Lower lobe of right lung (tissue), 2 donors: ENCODE measurements at places on chromosomes 3 and 15. TPM values are rescaled to one million over a fixed set of nuclear protein-coding genes. Genes with fewer than 3 reads are reported as not detected.
A peak's percentile ranks its signal among the peaks of the same experiment; 100 is the strongest.

- H3K27me3 ChIP-seq = no peaks in the 10 kb centered on the region
- H3K36me3 ChIP-seq = no peaks in the 10 kb centered on the region
- no peak overlapping the region for H3K4me3 ChIP-seq
- no peak for DNase-seq
- no peaks in the 10 kb centered on the region for H3K4me1 ChIP-seq
Measured at GRCh38 chr3:17032407-17033034, 147.8 kb downstream of the PLCL2 start.

DNA sequence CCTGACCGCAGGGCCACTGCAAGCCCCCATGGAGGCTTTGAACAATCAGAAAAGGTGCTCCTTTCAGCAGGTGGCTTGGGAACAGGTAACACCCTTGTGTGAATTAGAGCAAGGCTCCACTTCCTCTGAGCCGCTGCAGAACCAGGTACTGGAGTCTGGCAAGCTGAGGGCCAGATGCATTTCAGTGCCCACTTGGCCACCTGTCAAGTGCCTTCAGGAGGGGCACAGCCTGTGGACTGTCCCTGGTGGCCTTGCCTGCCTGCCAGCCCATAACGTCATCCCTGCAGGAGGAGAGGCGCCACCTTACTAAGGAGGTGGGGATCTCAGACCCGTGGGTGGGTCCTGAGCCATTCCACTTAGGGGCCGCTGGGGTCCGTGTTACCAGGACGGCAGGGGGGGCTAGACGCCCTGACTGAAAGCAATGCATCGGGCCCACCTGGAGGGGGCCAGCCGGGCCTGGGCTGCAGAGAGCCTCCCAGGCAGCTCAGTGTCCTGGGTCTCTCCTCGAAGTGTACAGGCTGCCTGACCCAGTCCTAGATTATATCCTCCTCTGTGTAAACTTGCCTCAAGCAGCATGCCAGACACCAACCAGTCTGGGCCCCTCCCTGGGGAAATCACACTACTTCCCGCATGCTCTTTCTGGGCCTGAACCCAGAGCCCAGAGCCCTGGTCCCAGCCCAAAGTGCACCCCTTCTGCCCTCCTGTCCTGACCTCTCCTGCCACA lies 16.1 kb downstream of the SPTBN5 start:
- H3K27me3 ChIP-seq = peaks cover 10% of the 10 kb centered on the region
- peaks cover 14% of the 10 kb centered on the region for H3K4me1 ChIP-seq
- no peak overlapping the region for H3K4me3 ChIP-seq

DNA sequence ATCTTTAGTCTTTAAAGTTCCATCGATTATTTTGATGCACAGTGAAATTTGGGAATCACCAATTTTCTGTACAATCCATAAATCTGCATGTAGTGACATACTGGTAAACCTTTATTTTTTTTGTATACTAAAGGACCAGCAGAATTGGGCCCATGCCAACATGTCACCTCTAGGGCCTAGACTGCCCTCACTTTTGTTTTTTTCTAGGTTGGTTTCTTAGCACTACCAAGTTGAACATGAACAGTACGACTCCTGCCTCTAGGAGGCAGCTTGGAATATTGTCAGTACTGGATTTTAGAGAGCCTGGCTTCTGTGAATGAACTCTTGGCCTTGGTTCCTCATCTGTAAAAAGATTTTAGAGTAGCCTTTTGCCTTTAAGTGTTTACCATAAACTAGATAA lies 32.3 kb downstream of the NKIRAS1 start:
- no peak overlapping the region for H3K4me3 ChIP-seq
- H3K36me3 ChIP-seq = no peaks in the 10 kb centered on the region
- peaks cover 10% of the 10 kb centered on the region for H3K4me1 ChIP-seq
- H3K27me3 ChIP-seq = no peaks in the 10 kb centered on the region
- no peak for DNase-seq

DNA sequence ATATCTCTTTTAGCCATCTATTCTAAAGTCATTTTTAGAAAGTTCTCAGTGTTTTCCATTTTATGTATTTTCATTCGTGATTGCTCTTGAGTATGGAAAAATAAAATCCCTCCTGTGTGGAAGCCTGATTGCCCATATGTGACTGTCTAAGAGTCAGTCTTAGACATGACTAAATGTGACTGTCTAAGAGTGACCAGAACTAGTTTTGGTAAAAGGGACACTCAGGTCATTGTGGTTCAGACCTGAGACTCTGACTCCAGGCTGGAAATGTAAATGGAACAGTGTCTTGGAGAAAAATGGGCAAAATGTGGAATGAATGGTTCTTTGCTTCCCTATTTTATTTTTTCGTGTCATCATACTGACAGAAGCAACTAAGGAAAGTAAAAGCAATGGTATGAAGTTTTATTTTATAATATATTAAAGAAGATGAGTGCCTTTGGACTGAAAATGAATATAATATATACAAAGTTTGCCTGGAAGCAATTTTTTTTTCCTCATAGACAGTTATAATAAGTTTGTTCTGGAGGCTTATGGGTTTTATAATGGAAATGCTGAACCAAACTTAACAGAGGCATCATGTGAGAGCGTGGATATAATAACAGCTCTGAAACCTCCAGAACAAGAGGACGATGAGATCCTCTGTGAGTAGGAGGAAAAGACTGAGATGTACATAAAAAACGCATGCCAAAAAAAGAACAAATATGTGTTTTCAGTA lies 264.4 kb downstream of the ZPLD1 start:
- H3K27ac ChIP-seq = no peak overlapping the region
- H3K4me3 ChIP-seq = no peak overlapping the region
- no peaks in the 10 kb centered on the region for H3K4me1 ChIP-seq
- DNase-seq = no peak
- no peaks in the 10 kb centered on the region for H3K36me3 ChIP-seq

GRCh38 chr3:13785853-13786436 lies 93.9 kb downstream of the WNT7A start:
- H3K4me1 ChIP-seq = no peaks in the 10 kb centered on the region
- no peaks in the 10 kb centered on the region for H3K36me3 ChIP-seq
- peak; percentile 4 for DNase-seq
- H3K27me3 ChIP-seq = no peaks in the 10 kb centered on the region
- H3K4me3 ChIP-seq = no peak overlapping the region

GRCh38 chr15:57680021-57680420 lies 26.5 kb upstream of the POLR2M start:
- H3K27ac ChIP-seq = no peak overlapping the region
- H3K4me1 ChIP-seq = no peaks in the 10 kb centered on the region
- DNase-seq = no peak
- H3K27me3 ChIP-seq = no peaks in the 10 kb centered on the region
- H3K36me3 ChIP-seq = no peaks in the 10 kb centered on the region

- no peaks in the 10 kb centered on the region for H3K4me1 ChIP-seq
- no peak overlapping the region for H3K27ac ChIP-seq
- no peak for DNase-seq
Measured at GRCh38 chr3:116512281-116512680, 67.0 kb upstream of the LSAMP start.

DNA sequence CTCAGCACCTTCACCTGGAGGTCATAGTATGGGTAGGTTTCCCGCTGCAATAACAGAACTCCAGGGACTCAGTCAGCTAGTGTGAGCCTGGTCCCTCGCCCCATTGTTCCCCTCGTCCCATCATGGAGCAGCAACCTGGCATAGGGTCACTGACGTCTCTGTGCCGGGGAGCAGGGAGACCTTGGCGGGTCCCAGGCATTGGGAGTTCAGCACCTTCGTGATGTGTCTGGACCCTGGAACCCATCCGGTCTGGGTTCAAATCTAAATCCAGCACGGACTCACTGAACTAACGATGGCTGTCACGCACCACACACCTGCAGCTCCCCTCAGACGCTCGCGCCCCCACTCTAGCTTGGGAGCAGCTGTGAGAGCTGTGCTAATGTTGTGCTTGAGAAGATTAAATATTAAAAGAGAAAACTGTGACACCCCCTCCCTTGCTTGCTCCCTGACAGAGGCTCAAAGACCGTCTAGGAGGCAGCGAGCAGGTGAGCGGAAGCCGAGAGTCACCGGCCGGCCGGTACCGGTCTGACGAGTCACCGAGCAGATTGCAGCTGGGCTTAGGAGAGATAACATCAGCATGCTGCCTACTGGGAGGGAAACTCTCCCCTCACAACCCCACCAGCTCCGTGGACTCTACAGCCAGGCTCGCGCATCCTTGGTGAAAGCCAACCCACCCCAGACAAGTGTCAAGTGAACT lies 742 bp downstream of the PLA2G4F start:
- peaks cover 20% of the 10 kb centered on the region for H3K4me1 ChIP-seq
- DNase-seq = peak; percentile 67
- peaks cover 20% of the 10 kb centered on the region for H3K36me3 ChIP-seq

GRCh38 chr3:123618768-123619484 lies 34.1 kb upstream of the HACD2 start:
- H3K4me3 ChIP-seq = no peak overlapping the region
- no peaks in the 10 kb centered on the region for H3K27me3 ChIP-seq
- peaks cover 53% of the 10 kb centered on the region for H3K36me3 ChIP-seq
- peak; percentile 75 for DNase-seq
- H3K27ac ChIP-seq = peak overlapping the region; percentile 9

GRCh38 chr3:110868106-110868505 lies 203.5 kb upstream of the NECTIN3 start:
- no peak overlapping the region for H3K4me3 ChIP-seq
- H3K27me3 ChIP-seq = no peaks in the 10 kb centered on the region
- H3K27ac ChIP-seq = no peak overlapping the region
- no peaks in the 10 kb centered on the region for H3K4me1 ChIP-seq

DNA sequence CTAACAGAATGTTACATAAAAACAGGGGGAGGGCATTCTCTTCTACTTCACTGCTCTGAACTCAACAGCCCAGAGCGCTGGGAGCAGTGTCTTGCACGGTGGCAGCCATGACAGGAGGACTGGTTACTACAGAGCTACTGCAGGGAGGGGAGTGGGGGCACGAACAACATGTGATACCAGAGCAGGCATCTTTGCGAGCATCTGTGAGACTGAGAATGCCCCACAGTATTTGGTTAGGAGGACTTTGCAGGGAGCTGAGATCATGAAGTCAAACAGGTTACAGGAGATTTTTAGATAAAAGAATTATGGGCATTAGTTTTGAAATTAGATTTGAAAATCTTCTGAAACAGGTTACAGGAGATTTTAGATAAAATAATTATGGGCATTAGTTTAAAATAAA lies 58.8 kb upstream of the GOLGA8B start:
- no peak overlapping the region for H3K27ac ChIP-seq
- H3K36me3 ChIP-seq = no peaks in the 10 kb centered on the region
- H3K4me1 ChIP-seq = no peaks in the 10 kb centered on the region
- H3K4me3 ChIP-seq = no peak overlapping the region
- DNase-seq = no peak
- peaks cover 4% of the 10 kb centered on the region for H3K27me3 ChIP-seq

- no peaks in the 10 kb centered on the region for H3K4me1 ChIP-seq
- no peak overlapping the region for H3K4me3 ChIP-seq
- H3K27me3 ChIP-seq = no peaks in the 10 kb centered on the region
- no peak for DNase-seq
Measured at GRCh38 chr3:159123877-159124276, 322.0 kb downstream of the MFSD1 start.

DNA sequence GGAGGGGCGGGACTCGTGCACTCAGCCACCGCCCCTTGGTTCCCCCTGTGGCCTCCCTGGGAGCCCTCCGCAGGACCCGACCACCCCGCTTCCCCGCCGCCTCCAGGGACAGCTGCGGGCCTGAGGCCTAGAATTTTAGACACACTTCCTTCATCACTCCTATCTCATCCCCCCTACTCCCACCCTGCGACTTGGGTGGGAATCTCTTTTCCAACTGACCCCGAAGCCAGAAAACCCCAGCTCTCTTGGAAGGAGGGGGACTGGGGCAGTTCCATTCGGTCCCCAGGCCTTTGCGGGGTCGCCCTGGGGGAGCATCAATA lies 289 bp upstream of the TFDP2 start:
- H3K27ac ChIP-seq = peak overlapping the region; percentile 89
- no peaks in the 10 kb centered on the region for H3K36me3 ChIP-seq

- H3K4me1 ChIP-seq = no peaks in the 10 kb centered on the region
- no peak for DNase-seq
- no peaks in the 10 kb centered on the region for H3K27me3 ChIP-seq
- no peaks in the 10 kb centered on the region for H3K36me3 ChIP-seq
Measured at GRCh38 chr3:132253262-132253878, 63.8 kb upstream of the ACP3 start.

GRCh38 chr3:52532838-52533622 lies 627 bp downstream of the NT5DC2 start:
- H3K36me3 ChIP-seq = peaks cover 8% of the 10 kb centered on the region
- H3K4me3 ChIP-seq = peak overlapping the region; percentile 70
- no peak for DNase-seq

DNA sequence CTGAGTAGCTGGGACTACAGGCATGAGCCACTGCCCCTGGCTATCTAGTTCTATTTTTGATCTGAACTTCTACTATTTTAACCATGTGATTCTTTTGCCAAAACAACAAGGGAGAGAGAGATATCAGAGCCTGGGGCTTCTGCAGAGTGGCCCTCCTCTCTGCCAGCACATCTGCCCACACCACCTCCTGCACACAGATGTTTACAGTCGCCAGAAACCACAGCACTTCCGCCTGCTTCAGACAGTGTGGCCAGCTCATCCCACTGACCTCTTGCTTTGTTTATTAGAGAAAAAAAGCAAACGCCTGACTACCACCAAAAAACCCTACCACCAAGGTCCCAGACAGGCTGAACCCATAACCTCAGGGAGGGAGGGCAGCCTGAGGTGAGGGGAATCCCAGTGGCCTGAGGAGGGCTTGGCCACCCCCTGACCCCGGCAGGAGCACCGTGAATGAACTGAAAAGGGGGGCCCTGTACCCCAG lies 85.9 kb upstream of the ABHD2 start:
- no peak overlapping the region for H3K4me3 ChIP-seq
- no peaks in the 10 kb centered on the region for H3K36me3 ChIP-seq
- peaks cover 13% of the 10 kb centered on the region for H3K4me1 ChIP-seq

DNA sequence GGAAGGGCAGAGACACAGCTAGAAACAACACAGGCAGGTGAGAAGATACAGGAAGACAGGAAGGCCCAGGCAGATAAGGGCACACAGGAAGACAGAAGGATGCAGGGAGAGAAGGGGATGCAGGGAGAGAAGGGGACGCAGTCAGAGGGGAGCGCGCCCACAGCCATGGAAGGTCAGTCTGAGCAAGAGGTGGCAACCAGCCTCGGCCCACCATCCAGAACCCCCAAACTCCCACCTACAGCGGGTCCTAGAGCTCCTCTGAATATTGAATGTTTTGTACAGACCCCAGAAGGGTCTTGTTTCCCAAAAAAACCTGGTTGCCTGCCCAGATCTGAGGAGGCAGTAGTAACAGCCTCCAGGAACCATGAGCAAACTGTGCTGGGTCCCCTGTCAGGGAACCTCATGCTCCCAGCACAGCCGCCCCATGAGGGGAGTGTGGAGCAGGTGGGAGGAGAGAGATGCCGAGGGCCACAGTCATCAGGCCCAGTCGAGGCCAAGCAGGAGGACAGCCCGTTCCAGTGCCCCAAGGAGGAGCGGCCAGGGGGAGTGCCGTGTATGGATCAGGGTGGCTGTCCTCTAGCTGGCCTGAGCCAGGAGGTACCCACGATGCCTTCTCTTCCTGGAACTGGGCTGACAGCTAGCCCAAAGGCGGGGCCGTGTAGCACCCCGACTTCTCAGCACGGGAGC lies 27.6 kb upstream of the SLC28A1 start:
- DNase-seq = no peak
- no peaks in the 10 kb centered on the region for H3K4me1 ChIP-seq
- H3K36me3 ChIP-seq = peaks cover 6% of the 10 kb centered on the region
- H3K27ac ChIP-seq = no peak overlapping the region
- no peaks in the 10 kb centered on the region for H3K27me3 ChIP-seq

Gene PEAK1
- 112 TPM for total RNA-seq

Gene SV2B
- total RNA-seq = 1.2 TPM

Gene OPA1
- total RNA-seq = 44.0 TPM

Gene THUMPD3
- total RNA-seq = 29.2 TPM

Gene DENND4A
- 34.6 TPM for total RNA-seq

Gene GPR156
- total RNA-seq = 0.32 TPM

Gene ILDR1
- total RNA-seq = 8.3 TPM

Gene REC114
- not detected for total RNA-seq

Gene CA12
- total RNA-seq = 4.9 TPM

Gene CACNA1D
- total RNA-seq = 33.6 TPM

Gene CDHR4
- total RNA-seq = 9.6 TPM

Gene TNFAIP8L3
- 10.4 TPM for total RNA-seq

Gene CPNE9
- 0.44 TPM for total RNA-seq
